Right ventricle myocardium inferior (tissue), 1 donor: ENCODE measurements at places on chromosomes 6 and 20. TPM values are rescaled to one million over a fixed set of nuclear protein-coding genes. Genes with fewer than 3 reads are reported as not detected.

PPP1R10 gene
- 33.5 TPM for total RNA-seq

CYP39A1 gene
- total RNA-seq = 4.8 TPM

SYNDIG1 gene
- 15.8 TPM for total RNA-seq

PBOV1 gene
- total RNA-seq = not detected

TULP1 gene
- not detected for total RNA-seq

SALL4 gene
- 0.19 TPM for total RNA-seq

SLC22A7 gene
- not detected for total RNA-seq

CGA gene
- total RNA-seq = 0.49 TPM

VPS16 gene
- total RNA-seq = 18.0 TPM

DACT2 gene
- 1.0 TPM for total RNA-seq

C6orf163 gene
- 1.4 TPM for total RNA-seq

CDH26 gene
- 2.3 TPM for total RNA-seq

BNIP5 gene
- total RNA-seq = not detected

MATN4 gene
- not detected for total RNA-seq

TRPC4AP gene
- total RNA-seq = 35.3 TPM

FAXC gene
- total RNA-seq = not detected

SLC22A16 gene
- 0.32 TPM for total RNA-seq

FGD2 gene
- 7.9 TPM for total RNA-seq

FAM83B gene
- 1.8 TPM for total RNA-seq

SNAP25 gene
- not detected for total RNA-seq

TRERF1 gene
- 1.7 TPM for total RNA-seq

HLA-DPA1 gene
- 42.8 TPM for total RNA-seq

TUBB2A gene
- total RNA-seq = 25.0 TPM
